ENCODE measurements at places on chromosomes 3 and 15. TPM values are rescaled to one million over a fixed set of nuclear protein-coding genes. Genes with fewer than 3 reads are reported as not detected.
A peak's percentile ranks its signal among the peaks of the same experiment; 100 is the strongest.

GRCh38 chr3:109143646-109144045, 7.1 kb downstream of the C3orf85 start:
- H3K36me3 ChIP-seq = no peaks in the 10 kb centered on the region
- no peak overlapping the region for H3K27ac ChIP-seq
- no peaks in the 10 kb centered on the region for H3K4me1 ChIP-seq
- DNase-seq = no peak
- H3K4me3 ChIP-seq = no peak overlapping the region

DNA sequence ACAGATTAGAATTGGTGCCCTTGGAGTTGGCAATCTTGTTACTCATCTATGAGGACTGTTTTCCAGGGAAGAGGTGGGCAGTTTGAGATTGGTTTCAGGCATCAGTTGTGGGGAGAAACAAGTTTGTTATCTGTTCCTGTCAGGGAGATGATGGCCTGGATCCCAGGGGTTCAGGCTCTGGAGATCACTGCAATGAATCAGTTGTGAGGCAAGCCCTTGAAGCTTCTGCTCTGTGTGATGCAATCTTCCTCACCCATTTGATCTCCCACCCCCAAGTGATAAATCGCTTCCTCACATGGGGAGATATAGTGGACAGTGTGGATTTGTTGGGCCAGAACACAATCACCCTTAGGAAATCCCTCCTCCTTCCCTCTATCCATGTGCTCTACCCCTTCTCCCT, 276.6 kb upstream of the LRTM1 start:
- H3K4me1 ChIP-seq = no peaks in the 10 kb centered on the region
- no peaks in the 10 kb centered on the region for H3K36me3 ChIP-seq
- no peaks in the 10 kb centered on the region for H3K27me3 ChIP-seq
- no peak overlapping the region for H3K4me3 ChIP-seq

DNA sequence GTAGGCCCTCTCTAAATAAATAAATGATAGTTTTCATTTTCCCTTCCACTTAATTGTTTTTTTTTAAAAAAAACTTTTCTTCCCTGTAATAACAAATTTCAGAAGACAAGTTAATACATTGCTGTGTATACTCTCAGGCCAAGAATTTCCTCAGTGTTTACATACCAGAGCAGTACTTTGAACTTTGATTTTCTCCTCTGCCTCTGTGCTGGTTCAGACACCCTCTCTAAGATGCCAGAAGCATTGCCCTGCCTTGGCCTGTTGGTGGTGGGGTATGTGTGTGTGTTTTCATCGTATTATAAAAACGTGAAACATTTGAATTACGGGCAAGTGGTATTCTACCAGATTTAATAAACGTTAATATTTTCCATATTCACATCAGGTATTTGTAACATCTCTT, 70.1 kb downstream of the SMAD3 start:
- H3K27me3 ChIP-seq = no peaks in the 10 kb centered on the region
- no peak for DNase-seq
- H3K27ac ChIP-seq = peak overlapping the region; percentile 75
- H3K36me3 ChIP-seq = peaks cover 13% of the 10 kb centered on the region

- no peak for DNase-seq
- H3K4me1 ChIP-seq = no peaks in the 10 kb centered on the region
- H3K36me3 ChIP-seq = no peaks in the 10 kb centered on the region
- peaks cover 22% of the 10 kb centered on the region for H3K27me3 ChIP-seq
- H3K27ac ChIP-seq = no peak overlapping the region
Observed at GRCh38 chr3:10857235-10857634, 41.2 kb downstream of the SLC6A11 start.

DNA sequence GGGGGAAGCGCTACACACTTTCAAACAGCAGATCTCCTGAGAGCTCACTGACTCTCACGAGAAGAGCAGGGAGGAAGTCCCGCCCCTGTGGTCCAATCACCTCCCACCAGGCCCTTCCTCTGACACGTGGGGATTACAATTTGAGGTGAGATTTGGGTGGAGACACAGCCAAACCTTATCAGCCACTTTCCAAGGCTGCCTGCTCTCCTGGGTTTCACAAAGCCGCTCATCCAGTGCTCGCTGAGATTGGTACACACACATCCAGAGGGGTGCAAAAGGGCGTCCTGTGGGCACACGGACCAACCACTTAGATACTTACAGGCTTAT, 23.1 kb downstream of the XXYLT1 start:
- H3K27ac ChIP-seq = no peak overlapping the region
- H3K27me3 ChIP-seq = no peaks in the 10 kb centered on the region
- no peak for DNase-seq

DNA sequence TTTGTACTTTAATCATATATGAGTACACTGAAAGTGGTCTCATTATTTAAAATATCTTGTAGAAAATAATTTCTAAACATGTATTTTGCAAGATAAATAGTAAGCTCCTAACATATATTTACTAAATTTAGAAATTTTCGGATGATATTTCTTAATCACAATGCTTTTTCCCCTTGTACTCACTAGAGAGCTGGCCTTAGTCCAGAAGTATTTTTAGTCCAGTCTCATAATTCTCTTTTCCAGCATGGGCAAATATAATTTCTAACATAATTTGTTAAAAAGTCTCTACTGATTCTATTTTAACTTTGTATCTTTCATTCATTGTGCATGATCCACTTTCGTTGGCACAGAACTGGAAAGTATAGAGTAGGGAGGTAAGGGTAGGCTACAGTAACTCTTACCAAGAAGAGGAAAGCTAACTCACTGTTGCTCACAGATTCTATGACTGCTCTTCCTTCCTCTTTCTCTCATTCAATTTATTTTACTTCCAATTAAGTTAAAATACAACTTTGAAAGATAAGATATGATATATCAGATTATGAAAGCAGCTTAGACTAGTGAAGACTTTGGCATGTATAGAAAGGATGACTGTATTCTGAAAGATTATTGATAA, 39.3 kb downstream of the FGF7 start:
- H3K4me1 ChIP-seq = no peaks in the 10 kb centered on the region
- DNase-seq = no peak
- H3K27ac ChIP-seq = no peak overlapping the region
- H3K27me3 ChIP-seq = no peaks in the 10 kb centered on the region
- no peak overlapping the region for H3K4me3 ChIP-seq

- H3K27me3 ChIP-seq = peaks cover 9% of the 10 kb centered on the region
- no peak overlapping the region for H3K27ac ChIP-seq
- DNase-seq = no peak
- no peaks in the 10 kb centered on the region for H3K4me1 ChIP-seq
- no peaks in the 10 kb centered on the region for H3K36me3 ChIP-seq
Observed at GRCh38 chr3:10453431-10454163, 51.8 kb downstream of the ATP2B2 start.

DNA sequence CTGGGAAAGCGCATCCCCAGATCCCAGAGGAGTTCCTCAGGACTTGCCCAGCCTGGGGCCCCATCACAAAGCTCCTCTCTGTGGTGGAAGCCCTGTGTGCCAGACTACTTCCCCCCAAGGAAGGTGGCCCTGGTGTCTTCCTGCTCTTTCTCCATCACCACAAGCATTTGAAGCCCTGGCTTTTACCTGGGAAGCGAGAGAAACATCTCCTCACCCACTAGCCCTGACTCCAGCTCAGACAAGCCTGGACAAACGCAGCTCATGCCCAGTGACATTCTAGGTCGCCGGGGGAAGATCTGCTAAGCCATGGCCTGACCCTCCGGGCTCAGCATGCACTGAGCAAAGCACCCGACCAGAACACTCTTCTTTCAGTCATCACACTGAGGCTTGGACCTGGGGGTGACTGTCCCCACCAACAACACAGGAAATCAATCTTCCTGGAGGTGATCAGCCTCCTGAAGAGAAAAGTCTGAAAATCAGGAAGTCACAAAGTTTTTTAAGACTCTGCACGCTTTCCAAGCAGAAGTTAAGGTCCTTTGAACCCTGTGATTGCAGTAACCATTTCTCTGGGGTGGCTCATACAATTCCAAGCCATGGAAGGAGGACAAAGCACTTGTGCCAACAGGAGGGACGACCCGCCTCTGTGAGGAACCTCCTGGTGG, 40.8 kb downstream of the KLHL25 start:
- no peak for DNase-seq
- H3K27me3 ChIP-seq = no peaks in the 10 kb centered on the region
- peaks cover 22% of the 10 kb centered on the region for H3K4me1 ChIP-seq
- peaks cover 1% of the 10 kb centered on the region for H3K36me3 ChIP-seq
- H3K27ac ChIP-seq = no peak overlapping the region

DNA sequence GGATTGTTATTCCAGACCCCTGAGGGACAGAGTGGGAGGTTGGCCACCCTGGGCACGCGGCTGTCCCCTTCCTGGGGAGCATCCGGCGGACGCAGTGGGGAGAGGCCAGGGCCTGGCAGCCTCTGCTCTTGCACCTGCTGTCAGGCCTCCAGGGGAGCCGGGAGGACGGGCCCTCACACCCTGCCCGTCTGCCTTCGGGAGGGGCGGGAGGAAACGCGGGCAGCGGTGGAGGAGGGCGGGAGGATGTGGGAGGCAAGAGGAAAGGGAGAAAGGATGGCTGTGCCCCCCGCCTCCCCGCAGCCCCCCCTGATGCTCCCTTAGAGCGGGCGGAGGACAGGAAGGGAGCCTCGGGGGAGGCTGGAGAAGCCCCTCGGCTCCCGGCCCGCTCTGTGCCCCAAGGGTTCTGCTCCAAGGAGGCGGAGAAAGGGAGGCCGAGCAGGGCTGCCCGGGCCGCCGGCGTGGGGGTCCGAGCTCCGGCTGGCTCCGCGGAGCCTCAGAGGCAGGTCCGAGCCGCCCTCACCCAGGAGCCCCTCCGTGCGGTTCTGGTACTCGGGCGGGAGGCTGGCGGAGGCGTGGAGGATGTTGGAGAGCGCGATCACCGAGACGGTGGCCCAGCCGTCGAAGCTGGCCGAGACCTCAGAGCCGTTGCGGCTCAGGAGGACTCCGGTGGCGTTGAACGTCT, 40.9 kb downstream of the MUC20 start:
- no peak for DNase-seq
- H3K4me3 ChIP-seq = no peak overlapping the region
- peaks cover 4% of the 10 kb centered on the region for H3K4me1 ChIP-seq
- H3K27me3 ChIP-seq = peaks cover 62% of the 10 kb centered on the region

GRCh38 chr3:194421-194820, 2.1 kb upstream of the CHL1 start:
- DNase-seq = no peak
- peaks cover 38% of the 10 kb centered on the region for H3K27me3 ChIP-seq
- no peak overlapping the region for H3K27ac ChIP-seq
- no peaks in the 10 kb centered on the region for H3K4me1 ChIP-seq
- no peaks in the 10 kb centered on the region for H3K36me3 ChIP-seq
- H3K4me3 ChIP-seq = no peak overlapping the region

- no peak overlapping the region for H3K27ac ChIP-seq
- no peaks in the 10 kb centered on the region for H3K4me1 ChIP-seq
- H3K4me3 ChIP-seq = no peak overlapping the region
- no peaks in the 10 kb centered on the region for H3K27me3 ChIP-seq
Observed at GRCh38 chr3:459311-459670, 262.7 kb downstream of the CHL1 start.

DNA sequence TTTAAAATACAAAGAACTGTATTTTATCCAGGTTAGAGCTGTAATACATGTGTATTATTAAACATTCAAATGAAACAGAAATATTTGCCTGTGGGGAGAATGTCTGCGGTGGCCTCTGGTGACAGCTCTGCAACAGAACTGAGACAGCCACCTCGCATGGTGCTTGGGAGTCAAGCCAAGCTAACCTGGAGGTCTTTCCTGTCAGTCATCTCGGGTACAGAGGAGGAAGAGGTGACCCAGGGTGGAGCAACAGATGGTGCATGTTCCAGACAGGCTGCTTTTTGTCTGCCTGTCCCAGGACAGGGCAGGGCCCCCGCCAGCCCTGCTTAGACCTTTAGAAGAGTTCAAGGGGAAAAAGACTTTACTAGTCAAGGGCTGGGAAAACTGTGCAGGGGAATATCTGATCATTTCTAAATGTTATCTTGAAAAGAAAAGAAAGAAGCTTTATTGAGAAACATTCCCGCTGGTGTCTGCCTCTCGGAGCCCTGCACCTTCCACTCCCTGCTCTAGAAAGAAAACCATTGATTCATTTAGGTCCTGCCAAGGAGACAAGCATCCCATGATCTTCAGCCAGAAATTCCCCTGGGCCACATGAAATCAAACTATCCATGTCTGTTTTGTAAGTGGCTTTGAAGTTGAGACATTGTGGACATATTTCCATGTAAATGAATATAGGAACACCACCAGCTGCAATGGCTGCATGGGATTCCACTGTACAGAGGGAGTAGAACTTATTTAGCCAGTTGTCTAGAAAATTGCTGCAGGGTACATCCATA, 5.5 kb upstream of the NR2E3 start:
- H3K27ac ChIP-seq = no peak overlapping the region
- DNase-seq = no peak
- no peaks in the 10 kb centered on the region for H3K4me1 ChIP-seq

The TLR9 gene
- total RNA-seq = 0.85 TPM

The MDFIC2 gene
- not detected for total RNA-seq

The FBXW12 gene
- total RNA-seq = not detected

The WDR72 gene
- total RNA-seq = not detected

The ASB7 gene
- 19.2 TPM for total RNA-seq

The IL20RB gene
- 2.0 TPM for total RNA-seq

The LNP1 gene
- 1.9 TPM for total RNA-seq
